NCI-H774 (cell line): ENCODE measurements at places on chromosomes 2 and 18.
A peak's percentile ranks its signal among the peaks of the same experiment; 100 is the strongest.

DNA sequence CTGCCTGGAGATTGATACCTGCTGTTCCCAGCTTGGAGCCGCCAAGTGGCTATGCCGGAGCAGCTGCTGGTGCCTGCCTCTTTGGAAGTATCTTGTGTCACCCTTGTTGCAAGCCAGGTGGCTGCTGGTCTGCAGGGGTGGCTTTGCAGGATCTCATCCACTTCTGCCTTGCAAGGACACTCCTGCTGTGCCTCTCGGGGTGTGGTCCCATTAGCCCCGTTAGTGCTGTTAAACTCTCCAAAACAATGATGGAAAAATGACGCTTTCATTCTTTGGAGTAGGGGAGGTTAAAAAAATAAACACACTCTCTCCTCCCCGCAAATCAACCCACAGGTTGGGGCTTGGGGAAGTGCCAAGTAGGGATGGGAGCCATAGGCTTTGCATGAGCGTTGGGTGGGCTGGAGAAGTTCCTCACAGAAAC is 352.8 kb downstream of the RNF144A start:
- DNase-seq = peak; percentile 57

GRCh38 chr2:190334479-190335224 is 8.7 kb upstream of the INPP1 start:
- no peak for DNase-seq

- no peak for DNase-seq
Observed at GRCh38 chr2:39660612-39661236, 5.0 kb upstream of the TMEM178A start.

- DNase-seq = no peak
Observed at GRCh38 chr2:68811364-68811763, 59.8 kb downstream of the BMP10 start.
